ENCODE measurements at places on chromosomes 2 and 18. TPM values are rescaled to one million over a fixed set of nuclear protein-coding genes. Genes with fewer than 3 reads are reported as not detected.

POTEC gene
- total RNA-seq, result not detected

RRM2 gene
- total RNA-seq, result 1.2 TPM

MBD2 gene
- total RNA-seq, result 43.5 TPM

NIFK gene
- total RNA-seq, result 83.2 TPM

DLGAP1 gene
- total RNA-seq, result 7.3 TPM

WNT6 gene
- 2.5 TPM for total RNA-seq

HOXD3 gene
- total RNA-seq, result 1.2 TPM

C1QL2 gene
- total RNA-seq, result not detected

MC5R gene
- not detected for total RNA-seq

- H3K4me1 ChIP-seq, result peaks cover 7% of the 10 kb centered on the region
These were observed 93.4 kb upstream of the MSH2 start for GRCh38 chr2:47309472-47309951.

GRCh38 chr2:172667581-172668325, 67.9 kb upstream of the RAPGEF4 start:
- DNase-seq, result no peak
- H3K36me3 ChIP-seq, result no peaks in the 10 kb centered on the region
- no peak overlapping the region for H3K27ac ChIP-seq
- no peaks in the 10 kb centered on the region for H3K4me1 ChIP-seq

DNA sequence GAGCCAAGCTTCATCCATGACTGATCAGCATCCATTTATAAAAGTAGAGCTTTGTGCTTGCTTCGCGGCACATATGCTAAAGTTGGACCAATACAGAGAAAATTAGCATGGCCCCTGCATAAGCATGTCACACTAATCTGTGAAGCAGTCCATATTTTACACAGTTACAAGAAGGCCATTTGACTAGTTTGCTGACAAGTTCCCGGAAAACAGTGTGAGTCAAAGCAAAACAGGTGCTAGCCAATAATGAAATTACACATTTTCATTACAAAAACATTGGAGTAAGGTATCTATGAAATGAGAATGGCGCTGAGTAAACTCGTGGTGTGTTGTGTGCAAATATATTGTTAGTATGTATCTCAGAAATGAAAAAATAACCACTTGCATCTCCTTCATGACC, 4.7 kb downstream of the ANKRD62 start:
- no peak overlapping the region for H3K4me3 ChIP-seq
- H3K36me3 ChIP-seq, result no peaks in the 10 kb centered on the region
- no peaks in the 10 kb centered on the region for H3K4me1 ChIP-seq
- H3K27ac ChIP-seq, result no peak overlapping the region
- DNase-seq, result no peak

DNA sequence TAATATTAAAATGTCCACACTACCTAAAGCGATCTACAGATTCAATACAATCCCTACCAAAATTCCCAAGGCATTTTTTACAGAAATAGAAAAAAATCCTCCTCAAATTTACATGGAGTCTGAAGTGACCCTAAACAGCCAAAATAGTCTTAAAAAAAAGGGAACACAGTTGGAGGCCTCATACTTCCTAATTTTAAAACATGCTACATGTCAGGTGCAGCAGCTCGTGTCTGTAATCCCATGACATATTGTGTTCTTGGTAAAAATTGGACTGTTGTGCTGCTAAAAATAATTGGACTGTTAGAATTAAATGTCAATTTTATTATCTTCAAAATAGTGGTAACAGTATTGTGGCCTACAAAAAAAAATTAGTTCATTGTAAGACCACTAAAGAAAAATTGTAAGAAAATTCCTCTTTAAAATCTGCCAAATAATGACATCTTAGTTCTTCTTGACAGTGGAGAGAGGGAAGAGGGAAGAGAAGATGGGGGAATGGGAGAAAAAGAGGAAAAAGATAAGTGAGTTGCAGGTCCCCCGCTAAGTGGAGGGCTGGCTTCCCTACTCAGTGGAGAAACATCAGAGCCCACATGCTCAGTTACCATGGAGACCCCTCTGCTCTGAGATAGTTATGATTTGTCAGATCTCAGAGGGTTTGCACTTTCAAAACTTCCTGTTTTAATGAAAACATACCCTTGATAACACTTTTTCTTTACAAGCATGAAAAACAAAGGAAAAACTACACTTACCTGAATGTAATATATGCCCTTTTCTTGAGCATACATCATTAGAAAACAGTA, 46.5 kb downstream of the UNC50 start:
- H3K27ac ChIP-seq, result no peak overlapping the region
- no peaks in the 10 kb centered on the region for H3K36me3 ChIP-seq
- H3K4me3 ChIP-seq, result no peak overlapping the region
- no peak for DNase-seq

DNA sequence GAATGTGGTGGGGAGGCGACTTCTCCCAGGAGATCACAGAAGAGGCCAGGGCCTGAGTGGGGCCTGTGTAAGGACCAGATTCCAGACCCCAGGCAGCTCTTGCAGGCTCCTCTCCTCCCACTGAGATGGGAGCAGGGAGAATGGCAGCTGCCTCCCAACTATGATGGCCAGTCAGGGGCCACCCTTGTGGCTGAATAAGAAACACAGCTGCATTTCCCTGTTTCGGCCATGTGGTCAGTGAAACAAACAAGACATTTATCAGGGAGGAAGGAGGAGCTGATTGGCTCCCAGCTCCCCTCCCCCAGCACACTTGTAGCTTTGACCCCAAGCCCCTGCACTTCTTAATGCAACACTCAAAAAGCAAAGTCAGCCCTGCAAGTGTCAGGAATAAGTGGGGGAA, 143.5 kb downstream of the CELF4 start:
- H3K4me1 ChIP-seq, result no peaks in the 10 kb centered on the region
- H3K27ac ChIP-seq, result no peak overlapping the region
- H3K4me3 ChIP-seq, result no peak overlapping the region
- no peaks in the 10 kb centered on the region for H3K36me3 ChIP-seq

DNA sequence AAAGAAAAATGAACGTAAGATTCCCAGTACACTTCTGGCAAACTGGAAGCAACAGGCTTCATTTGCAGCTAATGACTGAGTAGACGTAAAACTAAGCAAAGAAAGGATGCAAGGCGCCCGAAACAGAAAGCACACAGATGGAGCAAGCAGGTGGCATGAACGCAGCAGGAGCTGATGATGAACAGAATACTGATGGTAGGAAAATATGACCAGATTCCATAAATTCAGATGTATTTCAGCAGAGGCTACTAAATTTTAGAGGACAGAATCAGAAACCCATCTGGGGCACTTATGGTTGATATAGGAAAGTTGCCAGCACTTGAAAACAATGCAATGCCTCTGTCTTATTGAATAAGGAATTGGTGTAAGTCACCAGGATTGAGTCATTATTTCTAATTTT, 658.7 kb upstream of the LINC00305 start:
- H3K27ac ChIP-seq, result no peak overlapping the region
- no peak for DNase-seq
- no peaks in the 10 kb centered on the region for H3K4me1 ChIP-seq
- H3K4me3 ChIP-seq, result no peak overlapping the region

- H3K36me3 ChIP-seq, result no peaks in the 10 kb centered on the region
- no peak overlapping the region for H3K4me3 ChIP-seq
- DNase-seq, result no peak
- H3K27ac ChIP-seq, result no peak overlapping the region
- H3K4me1 ChIP-seq, result no peaks in the 10 kb centered on the region
These were observed 15.5 kb upstream of the PRKCE start for GRCh38 chr2:45636008-45636407.

DNA sequence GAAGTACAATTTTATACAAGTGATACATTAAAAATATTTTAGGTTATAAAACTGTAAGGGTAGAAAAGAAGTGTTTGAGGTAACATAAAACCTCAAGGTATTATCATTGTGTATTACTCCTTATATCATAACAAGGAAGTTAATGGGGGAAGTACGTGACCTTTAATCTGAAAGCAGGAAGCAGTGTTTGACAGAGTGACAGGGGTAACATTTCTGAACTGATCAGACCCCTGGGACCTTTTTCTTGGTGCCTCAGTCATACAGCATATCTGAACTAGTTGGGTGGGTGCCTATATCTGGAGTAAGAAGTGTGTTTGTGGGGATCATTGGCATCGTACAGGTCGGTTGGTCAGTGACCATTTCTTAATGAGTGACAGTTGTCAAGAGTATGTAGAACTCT, 43.0 kb downstream of the MALT1 start:
- no peaks in the 10 kb centered on the region for H3K4me1 ChIP-seq
- no peak for DNase-seq
- H3K27ac ChIP-seq, result no peak overlapping the region
- no peaks in the 10 kb centered on the region for H3K27me3 ChIP-seq
- peaks cover 4% of the 10 kb centered on the region for H3K36me3 ChIP-seq
- H3K4me3 ChIP-seq, result no peak overlapping the region

Data from thoracic aorta (tissue), 2 donors.